ENCODE measurements at places on chromosomes 1 and 21. TPM values are rescaled to one million over a fixed set of nuclear protein-coding genes. Genes with fewer than 3 reads are reported as not detected.
A peak's percentile ranks its signal among the peaks of the same experiment; 100 is the strongest.

DNA sequence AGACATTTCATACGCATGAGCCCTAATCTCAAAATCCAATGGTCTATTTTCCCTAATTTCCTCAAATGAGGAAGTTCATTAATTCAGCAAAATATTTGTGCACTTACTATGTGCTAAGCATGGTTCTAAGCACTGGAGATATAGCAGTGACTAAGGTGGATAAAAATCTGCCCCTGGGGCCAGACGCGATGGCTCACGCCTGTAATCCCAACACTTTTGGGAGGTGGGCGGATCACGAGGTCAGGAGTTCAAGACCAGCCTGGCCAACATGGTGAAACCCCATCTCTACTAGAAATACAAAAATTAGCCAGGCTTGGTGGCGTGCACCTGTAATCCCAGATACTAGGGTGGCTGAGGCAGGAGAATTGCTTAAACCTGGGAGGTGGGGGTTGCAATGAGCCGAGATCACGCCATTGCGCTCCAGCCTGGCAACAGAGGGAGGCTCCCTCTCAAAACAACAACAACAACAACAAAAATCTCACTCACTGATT, 4.3 kb upstream of the MIIP start:
- DNase-seq = no peak

- no peak for DNase-seq
Observed at GRCh38 chr1:231842441-231842840, 215.9 kb downstream of the DISC1 start.

The F3 gene
- 1.4 TPM for total RNA-seq

DNA sequence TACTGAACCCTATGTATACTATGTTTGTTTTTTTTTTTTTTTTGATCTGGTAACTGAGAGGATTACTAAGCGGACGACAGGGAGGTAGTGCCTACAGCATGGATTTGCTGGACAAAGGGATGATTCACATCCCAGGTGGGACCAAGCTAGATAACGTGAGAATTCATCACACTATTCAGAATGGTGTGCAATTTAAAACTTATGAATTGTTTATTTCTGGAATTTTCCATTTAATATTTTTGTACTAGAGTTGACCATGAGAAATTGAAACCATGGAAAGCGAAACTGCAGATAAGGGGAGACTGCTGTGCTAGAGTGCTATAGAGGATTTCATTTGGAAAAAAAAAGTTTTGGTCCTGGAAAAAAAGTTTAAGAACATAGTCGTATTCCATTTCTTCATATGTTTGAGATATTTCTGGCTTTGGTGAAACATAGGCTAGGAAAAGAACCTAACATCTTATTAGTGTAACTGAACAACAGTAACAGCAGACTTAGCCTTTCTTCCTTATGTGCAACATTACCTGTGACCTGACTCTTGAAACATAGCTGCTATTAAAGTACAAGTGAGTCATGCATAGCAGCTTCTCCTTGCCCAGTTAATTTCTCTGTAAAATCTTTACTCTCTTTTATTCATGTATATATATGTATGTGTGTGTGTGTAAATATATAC, 202.5 kb downstream of the FGGY start:
- peak; percentile 71 for DNase-seq

DNA sequence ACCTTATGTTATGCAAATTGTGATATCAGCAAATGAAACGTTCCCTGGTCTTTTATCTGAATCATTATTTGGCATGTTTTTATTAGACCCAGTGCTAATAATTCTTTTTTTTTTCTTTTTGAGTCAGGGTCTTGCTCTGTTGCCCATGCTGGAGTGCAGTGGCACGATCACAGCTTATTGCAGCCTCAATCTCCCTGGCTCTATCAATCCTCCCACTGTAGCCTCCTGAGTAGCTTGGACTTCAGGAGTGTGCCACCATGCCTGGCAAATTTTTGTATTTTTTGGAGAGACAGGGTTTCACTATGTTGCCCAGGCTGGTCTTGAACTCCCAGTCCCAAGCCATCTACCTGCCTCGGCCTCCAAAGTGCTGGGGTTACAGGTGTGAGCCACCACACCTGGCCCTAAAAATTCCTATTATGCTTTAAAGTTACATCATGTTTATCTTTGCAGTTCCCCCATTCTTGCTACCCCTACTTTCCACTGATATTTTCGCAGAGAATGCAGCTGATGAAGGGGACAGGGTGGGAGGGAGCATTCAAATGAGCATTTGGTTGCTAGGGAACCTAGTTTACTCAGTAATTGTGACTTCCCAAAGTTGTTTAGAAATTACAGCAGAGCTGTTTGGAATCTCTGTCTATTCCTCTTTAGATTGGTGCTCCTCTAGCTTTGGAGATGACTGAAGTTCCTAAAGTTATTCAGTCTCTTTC, 18.4 kb downstream of the C1orf21 start:
- DNase-seq = no peak

The TSPAN2 gene
- 0.87 TPM for total RNA-seq

DNA sequence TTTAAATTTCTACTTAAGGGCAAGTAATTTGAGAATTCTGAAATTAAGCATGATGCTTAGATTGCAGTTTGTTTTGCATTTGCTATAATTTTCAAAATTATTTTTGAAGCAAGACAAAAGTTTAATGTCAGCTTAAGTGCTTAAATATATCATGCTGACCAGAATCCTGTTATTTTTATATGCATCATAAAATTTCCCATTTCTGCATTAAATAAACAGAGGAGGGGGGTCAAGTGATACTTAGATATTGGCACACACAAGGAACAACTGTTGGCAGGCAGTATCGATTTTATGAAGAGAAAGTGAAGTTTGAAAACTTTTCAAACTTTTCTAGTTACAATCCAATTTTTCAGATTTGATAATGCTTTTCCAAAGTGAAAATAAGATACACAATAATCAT, 61.0 kb downstream of the MIER1 start:
- no peak for DNase-seq

DNA sequence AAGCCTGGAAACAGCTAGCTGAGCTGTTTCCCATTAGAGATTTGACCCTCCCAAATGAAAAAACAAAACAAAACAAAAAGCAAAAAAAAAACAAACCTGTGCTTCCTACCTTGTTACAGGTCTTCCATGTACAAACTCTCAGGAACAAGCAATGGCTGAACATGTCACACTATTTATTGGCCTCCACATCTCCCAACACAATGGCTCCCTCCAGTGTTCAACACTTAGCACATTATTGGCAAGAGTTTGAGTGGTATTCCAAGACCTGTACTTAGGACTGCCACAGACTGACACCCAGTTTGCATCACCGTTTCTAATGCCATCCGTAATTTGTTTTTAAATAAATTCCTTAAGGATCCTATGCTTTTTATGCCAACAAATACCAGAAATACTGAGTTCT, 195.0 kb upstream of the OLFM3 start:
- peak; percentile 45 for DNase-seq

The NME7 gene
- total RNA-seq = 12.6 TPM

GRCh38 chr1:184605941-184606340, 148.7 kb downstream of the EDEM3 start:
- no peak for DNase-seq

GRCh38 chr1:168637350-168637991, 61.1 kb downstream of the XCL1 start:
- DNase-seq = peak; percentile 63

The DARS2 gene
- 8.9 TPM for total RNA-seq

DNA sequence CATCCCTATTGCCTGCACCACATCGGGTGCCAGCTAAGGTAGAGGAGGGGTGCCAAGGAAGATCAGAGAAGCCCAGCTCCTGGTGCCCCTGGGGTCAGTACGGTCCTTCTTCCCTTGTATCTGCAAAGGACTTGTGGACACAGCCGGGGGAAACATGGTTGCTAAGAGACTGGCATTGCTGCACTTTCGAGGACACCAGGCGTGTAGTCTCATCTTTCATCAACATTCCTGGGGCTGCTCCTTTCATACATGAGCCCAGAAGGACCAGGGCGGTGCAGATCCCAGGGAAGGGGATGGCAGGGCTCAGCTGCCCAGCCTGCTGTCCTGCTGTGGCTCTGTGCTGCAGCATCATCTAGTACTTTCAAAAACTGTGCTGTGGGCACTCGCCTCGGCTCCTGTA, 61.0 kb downstream of the RUNX1 start:
- no peak for DNase-seq

- peak; percentile 20 for DNase-seq
Observed at GRCh38 chr21:39386194-39386593, 37.3 kb upstream of the HMGN1 start.
